Hepatocyte (in vitro differentiated cells): ENCODE measurements at places on chromosomes 5 and 9.
A peak's percentile ranks its signal among the peaks of the same experiment; 100 is the strongest.

DNA sequence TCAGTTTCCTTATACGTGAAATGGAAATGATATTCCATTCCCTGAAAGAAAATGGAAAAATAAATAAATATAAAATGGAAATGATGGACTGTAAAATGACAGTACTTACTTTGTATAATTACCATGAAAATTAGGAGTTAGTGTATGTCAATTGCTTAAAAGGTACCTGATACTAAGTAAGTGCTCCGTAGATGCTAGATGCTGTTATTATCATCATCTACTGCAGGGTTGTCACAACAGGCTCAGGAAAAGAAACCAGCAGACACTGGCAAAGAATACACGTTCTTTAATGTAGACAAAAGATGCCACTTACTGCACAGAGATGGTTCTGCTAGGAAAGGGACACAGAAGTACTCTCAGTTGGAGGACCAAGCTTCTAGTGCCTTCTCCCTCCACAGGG is 64.0 kb upstream of the KCNN2 start:
- DNase-seq: no peak

GRCh38 chr5:66291771-66292170 is 147.7 kb downstream of the SREK1 start:
- DNase-seq: no peak

DNA sequence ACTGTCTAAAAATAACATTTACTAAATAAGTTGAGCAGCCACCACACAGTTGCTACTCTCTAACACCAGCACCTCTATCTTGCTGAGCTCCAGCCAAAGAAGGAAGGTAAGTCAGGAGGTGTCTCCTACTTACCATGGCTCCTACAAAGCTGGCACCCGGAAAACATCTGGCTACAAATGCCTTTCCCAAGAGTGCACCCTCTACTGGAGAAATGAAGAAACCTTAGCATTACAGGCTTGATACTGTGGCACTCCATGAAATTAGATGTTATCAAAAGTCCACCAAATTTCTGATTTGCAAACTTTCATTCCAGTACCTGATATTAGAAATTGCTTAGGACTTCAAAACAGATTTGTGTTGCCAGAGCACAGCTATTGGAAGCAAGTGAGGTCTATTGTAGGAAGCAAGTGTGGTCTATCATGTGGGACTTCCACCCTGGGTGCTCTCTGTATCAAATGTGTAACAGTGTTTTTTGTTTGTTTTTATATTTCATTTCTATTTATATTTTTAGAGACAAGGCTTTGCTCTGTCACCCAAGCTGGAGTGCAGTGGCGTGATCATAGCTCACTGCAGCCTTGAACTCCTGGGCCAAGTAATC is 25.7 kb upstream of the RFK start:
- peak; percentile 21 for DNase-seq

- peak; percentile 50 for DNase-seq
These were observed 190.9 kb downstream of the FSTL4 start for GRCh38 chr5:133421394-133421793.

DNA sequence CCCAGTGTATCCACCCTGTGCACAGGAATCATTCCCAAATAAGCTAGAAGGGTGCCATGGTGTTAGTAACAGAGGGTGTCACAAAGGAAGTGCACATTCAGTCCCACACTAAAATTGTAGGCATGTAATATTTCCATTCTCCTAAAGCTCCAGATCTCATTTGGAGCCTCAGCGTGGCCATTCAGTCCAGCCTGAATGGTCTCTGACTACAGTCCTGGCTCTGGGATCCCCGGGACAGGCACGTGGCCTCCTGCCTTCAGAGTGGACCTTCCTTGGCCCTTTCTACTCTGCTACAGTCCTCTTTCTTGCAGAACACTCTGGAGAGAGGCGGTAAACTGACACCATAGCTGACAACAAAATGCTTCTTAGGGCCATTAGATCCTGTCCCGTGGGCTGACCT is 243.9 kb downstream of the IRX2 start:
- DNase-seq: no peak

DNA sequence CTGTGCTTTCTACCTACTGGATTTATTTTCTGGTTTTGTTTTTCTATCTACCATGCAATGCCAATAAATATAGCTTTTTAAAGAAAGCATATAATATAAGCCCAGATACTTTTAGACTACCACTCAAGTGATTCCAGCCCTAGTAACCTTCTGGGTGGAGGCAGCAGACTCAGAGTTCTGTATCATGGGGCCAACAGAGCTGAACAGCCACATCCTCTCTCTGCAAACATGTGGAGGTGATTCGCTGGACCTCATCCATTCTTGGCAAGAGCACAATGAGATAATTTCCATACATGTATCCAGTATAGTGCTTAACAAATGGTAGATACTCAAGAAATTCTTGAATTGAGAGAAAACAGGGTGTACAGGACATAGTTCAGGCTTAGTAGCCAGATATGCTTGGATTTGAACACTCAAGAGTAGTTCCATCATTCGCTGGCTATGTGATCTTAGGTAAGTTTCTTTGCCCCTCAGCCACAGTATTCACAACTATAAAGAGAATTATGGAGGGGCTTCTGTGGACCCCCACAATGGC is 124.5 kb downstream of the ASTN2 start:
- DNase-seq: no peak
